ENCODE measurements at places on chromosomes 11 and 22.

DNA sequence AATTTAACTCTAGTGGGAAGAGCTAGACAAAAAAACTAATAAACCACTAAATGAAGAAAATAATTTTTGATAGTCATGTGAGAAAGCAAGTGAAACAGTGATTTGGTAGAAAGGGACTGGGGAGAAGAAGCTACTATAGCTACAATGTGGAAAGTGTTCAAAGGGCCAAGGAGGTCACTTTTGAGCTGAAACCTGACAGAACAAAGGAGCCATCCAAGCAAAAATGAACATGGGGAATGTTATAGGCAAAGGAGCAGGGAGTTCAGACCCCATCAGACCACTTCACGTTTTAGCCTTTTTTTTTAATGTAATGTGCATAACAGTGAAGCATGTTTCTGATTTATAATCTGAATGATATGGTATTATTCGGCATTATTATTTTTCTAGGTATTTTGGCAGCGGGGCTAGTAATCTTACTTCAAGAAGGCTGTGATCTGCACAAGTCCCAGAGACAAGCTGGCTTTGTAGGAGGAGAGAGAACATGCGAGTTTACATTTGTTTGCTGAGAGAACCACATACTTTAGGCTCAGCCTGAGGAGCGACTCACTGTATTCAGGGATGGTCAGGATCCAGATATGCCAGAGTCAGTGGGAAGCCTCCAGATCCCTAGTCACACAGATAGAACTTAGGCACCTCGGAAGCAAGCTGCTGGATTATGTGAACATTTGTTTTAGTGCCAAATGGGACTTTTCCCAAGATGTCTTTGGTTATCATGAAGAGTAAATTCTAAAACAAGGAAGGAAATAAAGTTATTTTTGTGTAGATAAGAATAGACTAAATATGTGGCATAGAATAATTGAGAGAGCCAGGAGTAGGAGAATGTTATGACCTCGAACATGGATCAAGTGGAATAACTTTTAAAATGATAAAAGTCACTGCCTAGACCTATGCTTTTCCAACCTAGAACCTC, 118.6 kb downstream of the TRIM44 start:
- DNase-seq: no peak

- DNase-seq: no peak
Measured at GRCh38 chr11:131979364-131979763, 608.9 kb downstream of the NTM start.

- DNase-seq: peak; percentile 18
Measured at GRCh38 chr11:75474878-75475766, 42.1 kb upstream of the KLHL35 start.

GRCh38 chr11:128398517-128399250, 188.7 kb downstream of the ETS1 start:
- DNase-seq: no peak

DNA sequence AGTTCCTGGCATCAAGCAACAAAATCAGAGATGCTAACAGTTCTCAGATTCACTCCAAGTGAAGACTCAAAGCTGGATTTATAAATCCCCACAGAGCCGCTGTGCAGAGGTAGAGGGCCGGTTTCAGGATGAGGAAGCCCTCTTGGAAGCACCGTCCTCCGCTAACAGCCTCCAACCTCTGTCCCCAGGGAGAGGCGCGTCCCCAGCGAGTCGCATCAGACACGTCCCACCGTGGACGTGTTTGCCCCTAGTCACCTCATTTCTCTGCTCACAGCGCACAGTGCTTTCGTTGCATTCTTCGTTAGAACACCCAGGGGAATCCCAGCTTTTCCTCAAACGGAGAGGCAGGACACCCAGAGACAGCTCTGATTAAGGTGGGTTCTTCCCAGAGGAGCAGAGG, 642.9 kb downstream of the BRD1 start:
- DNase-seq: no peak

DNA sequence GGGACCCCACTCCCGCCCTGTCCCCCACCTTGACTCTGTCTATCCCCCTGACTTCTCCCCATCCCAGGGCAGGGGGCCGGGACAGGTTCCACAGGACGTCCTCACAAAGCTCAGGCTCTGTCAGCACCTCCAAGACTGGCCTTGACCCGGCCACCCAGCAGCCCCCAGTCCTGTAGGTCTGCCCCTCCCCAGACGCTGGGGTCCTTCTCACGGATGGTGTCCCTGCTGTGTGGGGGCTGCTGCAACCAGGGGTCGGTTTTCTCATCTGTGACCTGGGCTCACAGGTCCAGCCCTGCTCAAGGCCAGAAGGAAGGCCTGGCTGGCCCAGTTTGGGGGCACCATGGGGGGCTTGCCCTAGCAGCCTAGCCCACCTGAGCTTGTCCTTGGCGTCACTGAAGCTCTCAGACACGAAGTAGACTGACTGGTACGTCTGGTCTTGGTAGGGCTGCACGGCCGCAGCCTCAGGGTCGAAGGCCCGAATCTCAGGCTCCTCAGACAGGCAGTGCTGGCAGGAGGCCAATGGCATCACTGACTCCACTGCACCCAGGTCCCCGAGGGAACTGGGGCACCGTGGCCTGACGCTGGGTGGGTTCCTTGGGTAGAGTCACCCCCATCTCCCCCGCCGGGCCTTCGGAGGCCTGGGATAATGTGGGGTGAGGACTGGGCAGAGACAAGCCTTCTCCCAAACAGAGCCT, 4.0 kb upstream of the INS start:
- no peak for DNase-seq

DNA sequence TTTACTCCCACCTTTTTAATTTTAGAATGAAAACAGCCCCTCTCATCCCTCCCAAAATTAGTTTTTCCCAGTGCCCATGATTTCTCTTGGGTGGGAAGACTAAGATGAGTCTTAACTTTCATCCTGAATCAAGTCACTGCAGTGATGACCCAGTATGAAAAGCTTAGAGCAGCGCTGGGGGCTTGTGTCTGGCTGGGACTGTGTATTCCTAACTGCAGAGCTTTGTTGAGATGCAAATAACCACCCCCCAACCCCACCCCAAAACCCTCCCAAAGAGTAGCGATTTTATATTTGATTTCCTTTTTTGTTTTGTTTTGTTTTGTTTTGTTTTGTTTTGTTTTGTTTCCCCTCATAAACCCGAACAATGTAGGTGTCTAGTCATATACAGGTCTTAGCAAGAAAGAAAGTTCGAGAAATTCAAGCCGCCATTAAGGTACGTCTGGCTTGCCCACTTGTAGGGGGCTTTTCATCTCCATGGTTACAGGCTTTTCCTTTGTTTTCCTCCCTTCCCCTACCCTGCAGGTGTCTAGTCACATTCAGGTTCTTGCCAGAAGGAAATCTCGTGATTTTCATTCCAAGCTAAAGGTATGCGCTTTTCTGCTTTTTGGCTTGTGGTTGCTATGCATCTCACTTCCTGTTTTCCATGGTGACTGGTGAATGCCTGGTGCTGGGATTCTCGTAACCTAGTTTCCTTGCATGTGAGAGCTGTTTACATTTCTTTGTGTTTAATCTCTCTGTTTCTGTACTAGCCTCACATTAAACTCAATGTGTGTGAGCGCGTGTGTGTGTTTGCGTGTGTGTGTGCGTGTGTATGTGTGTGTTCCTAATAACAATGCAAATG, 144.6 kb upstream of the RASSF10 start:
- DNase-seq: no peak

DNA sequence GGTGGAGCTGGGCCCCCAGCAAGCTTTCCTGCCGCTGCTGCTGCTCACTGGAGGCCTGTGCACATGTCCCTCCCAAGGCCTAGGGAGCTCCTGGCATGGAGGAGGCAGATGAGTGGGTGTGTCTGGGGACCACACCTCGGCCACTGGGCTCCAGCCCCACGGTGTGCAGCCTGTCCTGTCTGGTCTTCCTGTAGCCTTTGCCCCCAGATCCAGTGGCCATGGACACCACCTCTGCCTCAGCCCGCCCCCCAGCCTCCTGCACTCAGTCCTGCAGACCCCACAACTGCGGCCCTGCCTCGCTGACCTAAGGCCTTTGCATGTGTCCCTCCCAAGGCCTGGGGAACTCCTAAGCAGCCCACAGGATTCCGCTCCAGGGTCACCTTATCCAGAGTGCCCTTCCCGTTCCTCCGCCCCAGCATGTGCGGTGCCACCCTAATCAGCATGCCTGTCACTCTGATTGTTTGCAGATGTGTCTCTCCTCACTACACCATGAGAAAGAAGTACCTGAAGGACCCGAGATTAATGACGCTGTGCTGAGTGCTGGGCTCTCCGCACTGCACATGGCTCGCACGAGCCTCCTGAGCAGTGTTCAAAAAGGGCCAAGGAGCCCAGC, 8.6 kb downstream of the GAL start:
- DNase-seq: no peak

DNA sequence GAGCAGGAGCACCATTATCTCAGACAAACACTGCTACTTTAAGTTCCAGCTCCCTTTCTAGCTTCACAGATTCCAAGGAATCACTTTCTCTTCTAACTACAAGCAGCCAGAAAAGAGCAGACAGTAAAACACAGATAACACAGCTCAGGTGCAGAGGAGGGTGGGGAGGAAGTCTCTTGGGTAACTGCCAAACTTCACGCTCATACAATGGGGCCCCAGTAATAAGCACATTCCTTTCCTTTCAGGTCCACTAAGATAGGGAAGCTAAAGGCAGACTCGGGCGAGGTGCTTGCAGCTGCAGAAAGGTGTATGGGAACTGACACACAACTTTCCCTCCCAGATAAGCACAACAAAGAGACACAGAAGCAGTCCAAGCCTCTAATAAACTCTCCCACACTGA, 69.2 kb upstream of the OR9G4 start:
- DNase-seq: no peak

- no peak for DNase-seq
Measured at GRCh38 chr11:94185416-94186084, 56.9 kb downstream of the PANX1 start.

- DNase-seq: no peak
Measured at GRCh38 chr11:120324932-120325810, at the start of gene TLCD5. TLCD5 (plus strand) TSS chr11:120325299; CDS start chr11:120327442, 2,143 bp downstream.

GRCh38 chr22:37931893-37932389, 21.5 kb downstream of the C22orf23 start:
- DNase-seq: no peak

DNA sequence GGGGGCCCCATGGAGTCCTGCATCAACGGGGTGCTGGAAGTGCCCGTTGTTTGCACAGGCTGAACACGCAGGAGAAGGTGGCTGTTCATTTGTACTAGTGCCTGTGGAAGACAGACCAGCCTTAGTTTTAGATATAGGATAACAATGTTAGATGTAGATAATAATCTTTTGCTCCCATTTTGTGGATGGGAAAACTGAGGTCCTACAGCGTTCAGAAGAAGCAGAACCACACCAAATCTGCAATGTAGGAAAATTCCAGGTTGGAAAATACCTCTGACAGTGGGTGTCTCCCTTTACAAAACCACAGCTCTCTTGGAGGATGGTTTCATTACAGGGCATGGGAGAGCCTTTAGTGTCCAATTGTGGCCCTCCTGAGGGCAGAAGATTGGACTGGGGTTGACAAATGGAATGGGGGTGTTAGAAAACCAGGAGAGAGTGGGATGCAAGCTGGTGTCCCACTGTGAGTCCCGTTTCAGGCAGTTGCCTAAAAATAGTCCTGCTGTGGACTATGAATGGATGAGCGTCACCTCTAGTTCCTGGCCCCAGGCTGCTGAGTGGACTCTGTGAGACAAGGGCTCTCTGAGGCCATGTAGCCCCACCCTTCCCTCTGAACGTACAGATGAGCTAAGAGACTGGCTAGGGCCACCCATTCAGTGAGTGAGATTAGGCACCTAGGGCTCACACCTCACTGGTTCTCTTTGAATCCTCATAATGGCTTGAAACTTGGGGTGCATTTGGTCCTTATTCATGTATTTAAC, 508.8 kb downstream of the MN1 start:
- DNase-seq: no peak

DNA sequence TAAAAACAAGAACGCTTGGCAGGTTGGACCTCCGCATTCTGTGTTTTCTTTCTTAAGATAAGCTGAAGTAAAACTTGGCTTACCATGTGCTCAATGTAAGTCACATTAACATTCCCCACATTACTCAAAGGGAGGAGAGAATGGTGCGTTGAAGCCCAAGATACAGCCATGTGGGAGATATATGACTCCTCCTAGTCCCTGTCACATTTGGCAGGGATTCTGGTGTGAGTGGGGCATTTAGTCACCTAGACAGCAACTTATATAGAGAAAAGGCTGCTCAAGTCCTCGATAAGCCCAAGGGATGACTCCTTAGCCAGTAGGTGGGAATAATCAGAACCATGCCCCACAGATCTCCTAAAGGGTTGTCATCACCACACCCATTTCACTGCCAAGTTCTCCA, 4.6 kb downstream of the PRSS23 start:
- DNase-seq: no peak

GRCh38 chr11:45390407-45390806, 104.3 kb upstream of the SYT13 start:
- no peak for DNase-seq

DNA sequence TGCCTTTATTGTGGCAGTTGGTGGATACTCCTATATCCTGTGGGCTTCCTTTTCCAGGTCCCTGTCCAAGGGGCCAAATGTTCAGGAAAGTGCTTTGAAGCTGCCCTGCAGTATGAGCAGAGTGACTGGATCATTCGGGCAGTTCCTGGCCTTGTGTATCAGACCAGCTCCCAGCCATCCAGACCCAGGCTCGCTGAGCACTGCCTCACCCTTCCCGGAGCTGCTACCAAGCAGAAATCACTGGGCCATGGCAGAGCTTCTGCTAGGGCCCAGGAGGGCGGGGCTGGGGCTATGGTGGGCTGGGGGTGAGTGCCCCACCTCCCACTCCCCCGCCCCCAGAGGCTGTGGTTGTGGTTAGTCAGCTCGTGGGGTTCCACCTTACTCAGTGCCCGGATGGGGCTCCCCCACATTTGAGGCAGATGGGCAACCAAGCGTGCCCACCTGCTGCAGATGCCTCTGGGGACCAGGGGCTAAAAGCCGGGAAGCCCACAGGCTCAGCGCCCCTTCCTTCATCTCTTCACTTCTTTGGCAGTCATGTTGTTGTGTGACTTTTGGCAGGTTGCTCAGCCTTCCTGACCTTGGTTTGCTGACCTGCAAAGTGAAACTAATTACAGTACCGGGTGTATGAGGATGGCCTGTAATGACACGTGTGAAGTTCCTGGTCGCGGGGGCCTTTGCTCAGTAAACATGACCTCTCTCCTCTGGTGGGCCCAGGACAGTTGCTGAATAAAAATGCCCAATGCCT, 2.1 kb upstream of the LRRC32 start:
- DNase-seq: peak; percentile 31

- DNase-seq: no peak
Measured at GRCh38 chr11:127330044-127330443, 329.5 kb upstream of the KIRREL3 start.

DNA sequence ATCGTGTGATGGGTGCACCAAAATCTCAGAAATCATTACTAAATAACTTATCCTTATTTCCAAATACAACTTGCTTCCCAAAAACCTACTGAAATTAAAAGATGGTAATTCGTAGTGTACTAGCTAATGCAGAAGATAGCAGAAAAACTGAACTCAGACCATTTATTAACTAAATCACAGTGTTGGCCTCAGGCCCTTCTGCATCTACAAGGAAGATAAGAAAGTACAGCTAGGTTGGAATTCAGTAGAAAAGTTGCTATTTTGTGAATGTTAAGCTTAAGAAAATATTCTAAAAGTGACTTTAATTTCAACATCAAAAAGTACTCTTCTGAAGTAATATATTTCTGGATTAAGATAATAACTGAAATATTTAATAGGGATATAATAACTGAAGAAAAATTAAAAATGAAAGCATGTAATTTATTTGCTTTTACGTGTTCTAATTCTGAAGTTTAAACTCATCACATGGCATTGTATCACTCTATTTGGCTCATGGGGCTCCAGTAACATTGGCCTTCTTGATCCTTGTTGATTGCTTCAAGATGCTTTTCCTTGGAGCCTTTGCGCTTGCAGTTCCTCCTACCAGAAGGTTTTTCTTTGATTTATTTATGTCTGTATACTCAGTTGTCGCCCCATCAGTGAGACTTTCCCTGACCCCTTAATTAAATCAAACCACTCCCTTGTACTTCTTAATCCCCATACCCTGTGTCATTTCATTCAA, 847.9 kb upstream of the ANO3 start:
- DNase-seq: no peak
